NCI-H748 treated with DMSO at 0.1 percent for 48 hours (cell line): ENCODE measurements at places on chromosomes 3 and 15.

DNA sequence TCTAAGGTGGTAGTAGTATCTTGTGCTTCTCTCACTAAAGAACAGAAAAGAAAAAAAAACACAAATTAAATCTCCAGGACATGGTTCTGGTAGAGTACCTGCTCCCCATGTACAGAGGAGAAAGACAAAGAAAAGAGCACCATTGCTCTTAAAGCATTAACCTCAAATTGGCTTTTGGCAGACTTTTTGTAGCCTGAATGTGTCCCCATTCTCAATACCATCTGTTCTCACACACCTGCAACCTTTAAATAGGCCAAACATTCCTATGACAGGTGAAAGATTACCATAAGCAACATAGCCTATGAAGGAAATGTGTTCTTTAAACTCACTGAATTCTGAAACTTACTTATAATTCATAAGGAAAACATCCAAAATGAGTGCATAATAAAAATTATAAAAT lies 68.0 kb downstream of the TIPARP start:
- DNase-seq: no peak

GRCh38 chr15:44183363-44183762 lies 11.7 kb downstream of the FRMD5 start:
- no peak for DNase-seq

DNA sequence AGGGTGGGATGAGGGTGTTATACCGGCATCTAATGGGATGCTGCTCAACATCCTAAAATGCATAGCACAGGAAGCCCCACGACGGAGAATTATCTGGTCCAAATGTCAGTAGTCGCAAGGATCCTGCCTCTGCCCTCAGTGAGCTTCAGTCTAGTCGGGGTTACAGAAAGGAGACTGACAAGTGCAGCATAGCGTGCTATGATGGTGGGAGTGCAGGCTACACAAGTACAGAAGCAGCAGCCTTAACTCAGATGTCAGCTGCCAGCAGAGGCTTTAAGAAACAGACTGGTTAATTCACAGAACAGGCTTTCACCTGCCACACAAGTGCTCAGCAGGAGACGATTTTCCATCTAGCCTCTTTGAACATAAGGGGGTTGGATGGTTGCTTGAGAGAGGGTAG lies 6.9 kb downstream of the LRRN1 start:
- no peak for DNase-seq

- DNase-seq: no peak
Measured at GRCh38 chr3:129218742-129219141, 30.7 kb upstream of the COPG1 start.

DNA sequence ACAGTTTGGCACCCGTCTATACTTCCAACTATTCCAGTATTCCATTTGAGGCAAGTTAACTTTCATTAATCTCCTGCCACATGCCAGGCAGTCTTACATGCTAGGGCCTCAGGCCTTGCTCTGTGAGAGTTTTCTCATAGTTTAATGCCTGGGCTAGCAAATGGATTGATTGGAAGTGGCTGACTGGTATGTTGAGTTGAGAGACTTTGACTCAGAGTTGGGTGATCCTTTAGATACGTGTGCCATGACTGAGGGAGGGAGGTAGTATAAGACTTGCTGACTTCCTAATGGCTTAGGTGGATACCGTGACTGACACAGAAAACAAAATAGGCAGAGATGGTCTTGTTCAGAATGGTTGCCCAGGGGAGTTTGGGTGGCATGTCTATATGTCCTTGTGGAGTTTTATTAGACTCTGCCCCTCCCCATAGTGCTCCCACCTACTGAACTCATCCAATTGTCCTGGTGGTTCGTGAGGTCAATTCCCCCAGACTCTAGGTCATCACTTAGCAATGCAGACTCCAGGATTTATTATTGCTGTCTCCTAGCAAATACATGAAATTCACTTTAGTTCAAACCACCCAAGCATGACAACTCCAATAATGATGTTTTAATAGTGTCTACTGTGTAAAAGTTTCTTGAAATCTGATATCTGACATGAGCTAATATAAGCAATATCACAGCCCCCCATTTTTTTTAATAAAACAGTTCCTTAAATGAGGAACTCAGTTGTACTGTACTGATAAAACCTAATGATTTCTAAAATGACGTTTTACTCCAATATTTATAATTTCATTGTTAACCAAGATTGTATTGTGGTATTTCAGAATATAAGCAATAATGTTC lies 413.9 kb upstream of the MDFIC2 start:
- peak; percentile 12 for DNase-seq

DNA sequence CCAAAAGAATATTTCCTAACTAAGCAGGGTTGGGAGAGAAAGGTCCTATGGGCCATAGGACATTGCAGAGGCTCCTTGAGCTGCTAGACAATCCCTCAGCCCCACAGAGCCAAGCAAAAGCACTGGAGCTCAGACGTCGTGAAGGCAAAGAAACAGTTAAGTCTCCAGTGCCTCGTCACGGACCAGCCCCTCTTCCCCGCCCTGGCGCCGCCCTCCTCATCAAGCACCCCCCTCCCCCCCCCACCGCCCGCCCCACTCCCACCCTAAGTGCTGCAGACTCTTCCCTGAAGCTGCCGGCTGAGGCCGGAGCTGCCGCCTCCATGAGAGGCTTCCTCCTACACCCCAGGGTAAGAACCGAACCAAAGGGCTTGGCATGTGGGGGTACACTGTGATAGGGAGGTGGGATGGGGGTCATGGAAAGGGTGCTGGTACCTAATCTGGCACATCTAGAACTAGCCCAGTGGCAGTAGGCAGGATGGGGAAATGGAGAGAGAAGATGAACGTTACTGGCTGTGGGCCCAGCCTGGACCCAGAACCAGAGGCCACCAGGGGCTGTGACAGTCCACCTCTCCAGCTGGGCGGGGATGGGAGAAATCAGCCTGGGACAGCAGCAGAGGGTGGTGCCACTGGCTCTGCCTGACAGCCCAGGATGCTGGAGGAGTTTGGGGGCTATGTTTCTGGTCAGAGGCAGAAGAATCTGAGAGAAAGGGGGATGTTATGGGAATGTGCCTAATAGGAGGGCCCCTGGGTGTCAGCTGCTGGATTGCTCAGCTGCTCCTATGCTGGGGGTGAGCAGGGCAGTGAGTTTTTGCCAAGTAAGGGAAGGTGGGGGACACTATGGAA lies at the start of gene MAP1A:
MAP1A (plus strand) TSS at position 255 of the 843 bp plus-strand sequence. CDS start 3,866 bp downstream, outside the sequence.
- no peak for DNase-seq

DNA sequence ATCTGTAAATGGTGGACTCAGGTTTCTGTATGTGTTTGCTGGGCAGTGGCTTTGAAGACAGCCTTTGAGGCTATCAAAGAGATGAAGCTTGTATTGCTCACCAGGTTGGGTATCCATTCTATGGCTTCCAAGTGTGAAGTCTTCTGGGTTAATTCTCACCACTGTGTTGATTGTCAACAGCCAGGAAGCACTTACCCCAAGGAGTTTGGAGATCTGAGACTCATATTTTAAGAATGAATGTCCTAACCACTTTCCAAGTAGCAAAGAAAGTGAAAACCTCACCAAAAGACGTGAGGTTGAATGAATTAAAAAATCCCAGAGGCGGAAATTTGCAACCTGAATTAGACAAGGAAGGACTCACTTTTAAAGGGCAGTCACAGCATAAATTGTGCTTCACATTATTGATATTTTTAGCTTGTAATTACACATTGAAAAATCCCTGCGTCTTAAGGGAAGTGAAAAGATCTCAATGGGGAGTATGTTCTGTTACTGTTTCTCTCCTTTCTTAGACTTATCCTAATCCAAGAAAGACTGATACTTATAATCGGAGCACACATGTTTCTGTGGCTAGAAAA lies 304.0 kb upstream of the TPRG1 start:
- DNase-seq: no peak

- peak; percentile 10 for DNase-seq
Measured at GRCh38 chr15:52227456-52227855, 36.3 kb upstream of the GNB5 start.

- DNase-seq: no peak
Measured at GRCh38 chr15:25136119-25136518, 181.3 kb downstream of the SNRPN start.

GRCh38 chr15:25930931-25931330 lies 67.8 kb upstream of the ATP10A start:
- DNase-seq: no peak

- no peak for DNase-seq
Measured at GRCh38 chr3:18334837-18335601, 90.1 kb downstream of the SATB1 start.

DNA sequence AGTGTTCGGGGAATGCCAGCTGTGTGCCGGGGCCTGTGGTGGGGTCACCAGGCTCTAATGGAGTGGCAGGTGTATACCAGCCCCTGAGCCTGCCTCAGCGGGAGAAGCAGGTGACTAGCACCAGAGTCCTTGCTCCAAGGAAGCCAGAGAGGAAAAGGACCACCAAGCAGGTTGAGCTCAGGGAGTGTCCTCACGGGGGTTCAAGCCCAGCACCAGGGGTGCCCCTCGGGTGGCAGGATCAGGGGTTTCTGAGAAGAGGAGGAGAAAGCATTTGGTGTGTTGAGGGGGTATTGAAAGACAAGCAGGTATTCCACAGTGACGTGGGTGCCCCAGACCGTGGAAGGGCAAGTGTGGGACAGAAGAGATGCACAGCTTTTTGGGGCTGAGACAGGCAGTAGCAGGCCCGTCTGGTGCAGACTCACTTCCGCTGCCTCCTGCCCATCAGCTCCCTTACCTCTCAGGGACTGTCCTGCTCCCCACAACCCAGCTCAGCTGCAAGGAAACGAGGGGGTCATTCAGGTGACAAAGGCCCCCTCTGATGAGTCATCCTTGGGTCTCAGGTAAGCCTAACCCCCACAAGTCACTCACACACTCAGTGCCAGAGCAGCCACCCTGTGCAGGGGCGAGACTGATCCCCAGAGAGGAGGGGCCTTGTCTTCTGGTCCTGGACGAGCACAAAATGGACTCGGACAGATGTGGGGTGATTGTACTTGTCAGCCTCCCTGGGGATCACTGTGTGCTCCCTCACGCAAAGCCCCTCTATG lies 21.4 kb upstream of the POC1A start:
- no peak for DNase-seq

GRCh38 chr15:101533371-101534140 lies 44.0 kb upstream of the PCSK6 start:
- no peak for DNase-seq

- DNase-seq: no peak
Measured at GRCh38 chr15:60941448-60941847, 287.7 kb downstream of the RORA start.

- no peak for DNase-seq
Measured at GRCh38 chr3:50167069-50167840, 12.1 kb downstream of the SEMA3F start.

GRCh38 chr3:124791639-124792151 lies 61.4 kb downstream of the UMPS start:
- DNase-seq: no peak

DNA sequence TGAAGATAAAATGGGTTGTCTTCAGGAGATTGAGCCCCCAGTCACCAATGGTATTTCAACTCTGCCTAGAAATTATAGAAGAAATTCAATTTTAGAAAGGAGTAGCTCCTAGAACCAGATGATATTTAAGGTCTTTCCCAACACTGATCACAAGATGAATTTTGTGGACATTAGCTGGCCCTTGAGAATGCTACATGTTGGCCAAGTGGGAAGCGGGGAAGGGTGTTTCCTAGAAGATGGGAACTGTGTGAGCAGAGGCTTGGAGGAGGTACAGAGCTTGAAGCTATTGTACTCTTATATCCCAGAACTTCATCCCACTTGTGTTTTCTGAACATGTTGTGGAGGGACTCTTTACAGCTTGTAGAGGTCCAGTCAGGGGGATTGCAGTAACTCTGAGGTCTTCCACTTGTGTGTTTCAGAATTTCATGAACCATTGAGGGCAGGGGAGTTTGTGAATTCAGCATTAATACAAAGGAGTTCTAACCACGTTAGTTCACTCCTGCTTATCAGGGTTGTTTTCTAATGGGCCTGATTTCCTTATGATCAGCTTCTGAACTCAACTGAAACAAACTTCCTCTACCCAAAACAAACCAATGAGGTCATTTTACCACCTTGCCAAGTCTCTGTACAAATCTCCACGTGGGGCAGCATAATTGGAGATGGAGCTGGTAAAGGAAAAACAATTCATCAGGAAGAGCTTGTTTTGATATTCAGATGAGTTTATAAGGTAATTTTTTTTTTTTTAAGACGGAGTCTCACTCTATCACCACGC lies 152.6 kb upstream of the TPM1 start:
- no peak for DNase-seq

DNA sequence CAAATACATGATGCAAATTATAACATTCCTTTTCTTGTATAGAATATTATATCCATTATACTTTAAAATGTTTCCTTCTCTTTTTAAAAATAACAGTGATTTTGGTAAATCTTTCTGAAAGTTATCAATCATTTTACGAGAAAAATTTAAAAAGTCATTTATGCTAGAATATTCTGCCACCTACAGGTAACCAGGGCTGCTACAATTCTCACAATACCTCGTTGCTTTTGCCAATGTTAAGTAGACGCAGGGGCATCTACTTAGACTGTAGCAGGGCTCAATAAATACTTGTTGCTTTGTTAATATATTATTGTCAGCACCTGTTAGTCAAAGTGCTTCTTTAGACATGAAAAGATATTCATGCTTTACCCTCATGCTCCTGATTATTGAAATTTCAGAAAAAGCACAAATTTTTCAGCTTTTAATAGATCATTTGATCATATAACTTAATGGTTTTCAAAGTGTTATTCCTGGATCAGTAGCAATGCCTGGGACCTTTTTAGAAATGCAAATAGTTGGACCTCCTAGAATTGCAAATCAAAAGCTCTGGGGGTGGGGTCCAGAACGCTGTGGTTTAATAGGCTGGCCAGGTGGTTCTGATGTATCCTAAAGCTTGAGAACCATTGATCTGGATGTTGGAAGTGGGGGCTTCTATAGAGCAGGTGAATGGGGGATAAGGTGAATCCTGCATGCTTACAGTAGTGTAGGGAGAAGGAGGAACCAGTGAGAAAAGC lies 223.6 kb upstream of the PDZRN3 start:
- DNase-seq: peak; percentile 22

GRCh38 chr3:161977850-161978249 lies 481.2 kb downstream of the OTOL1 start:
- no peak for DNase-seq

- DNase-seq: no peak
Measured at GRCh38 chr15:95227235-95227634, 995.9 kb downstream of the MCTP2 start.

DNA sequence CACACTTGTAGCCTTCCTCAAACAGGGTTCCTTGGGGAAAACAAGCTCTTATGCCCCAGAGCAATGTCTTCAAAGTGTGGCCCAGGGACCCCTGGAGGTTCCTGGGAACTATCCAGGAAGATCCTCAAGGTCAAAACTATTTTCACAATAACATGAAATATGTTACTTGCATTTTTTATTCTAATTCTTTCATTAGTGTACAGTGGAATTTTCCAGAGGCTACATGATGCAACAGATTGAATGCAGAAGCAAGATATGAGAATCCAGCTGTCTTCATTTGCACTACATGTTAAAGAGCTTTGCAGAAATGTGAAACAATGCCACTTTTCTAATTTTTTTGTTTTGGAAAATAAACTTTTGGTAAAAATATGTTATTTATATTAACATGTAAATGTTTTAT lies 190.9 kb downstream of the SLC9A9 start:
- DNase-seq: no peak

- DNase-seq: no peak
Measured at GRCh38 chr15:67548236-67548852, 5.8 kb downstream of the MAP2K5 start.
